Neural crest cell (in vitro differentiated cells): ENCODE measurements at places on chromosomes 2 and 18.

- DNase-seq, result no peak
Observed at GRCh38 chr18:7566244-7566566, 911 bp upstream of the PTPRM start.

GRCh38 chr2:86035883-86036668 lies 69.6 kb downstream of the POLR1A start:
- DNase-seq, result peak; percentile 35

- peak; percentile 28 for DNase-seq
Observed at GRCh38 chr2:43169987-43170386, 56.4 kb downstream of the ZFP36L2 start.

DNA sequence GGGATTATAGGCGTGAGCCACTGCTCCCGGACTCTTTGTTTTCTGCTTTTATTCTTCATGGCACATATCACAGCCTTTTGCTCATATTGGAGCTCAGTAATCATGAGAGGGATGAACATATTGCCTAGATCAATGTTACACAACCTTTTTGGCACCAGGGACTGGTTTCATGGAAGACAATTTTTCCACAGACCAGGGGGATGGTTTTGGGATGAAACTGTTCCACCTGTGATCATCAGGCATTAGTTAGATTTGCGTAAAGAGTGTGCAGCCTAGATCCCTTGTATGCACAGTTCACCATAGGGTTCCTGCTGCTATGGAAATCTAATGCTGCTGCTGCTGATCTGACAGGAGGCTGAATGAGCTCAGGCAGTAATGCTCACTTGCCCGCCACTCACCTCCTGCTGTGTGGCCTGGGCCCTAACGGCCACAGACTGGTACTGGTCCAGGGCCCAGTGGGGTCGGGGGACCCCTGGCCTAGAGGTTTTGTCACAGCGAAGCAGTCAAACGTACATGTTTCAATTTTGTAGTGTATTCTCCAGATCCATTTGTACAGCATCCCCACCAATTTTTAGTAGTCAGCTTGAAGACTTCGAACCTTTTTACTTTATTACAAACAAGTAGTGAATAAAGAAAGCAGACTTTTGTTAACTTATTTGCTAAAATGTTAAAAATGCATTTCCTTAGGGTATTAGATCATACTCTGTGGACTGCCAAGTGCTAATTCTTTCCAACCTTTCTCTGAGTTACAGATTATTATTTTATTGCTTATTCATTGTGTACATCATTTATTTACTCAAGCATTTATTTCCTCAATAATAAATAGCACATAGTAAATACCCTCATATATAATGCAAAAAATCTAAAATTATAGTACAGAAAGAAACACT lies 6.2 kb downstream of the DAW1 start:
- DNase-seq, result no peak

DNA sequence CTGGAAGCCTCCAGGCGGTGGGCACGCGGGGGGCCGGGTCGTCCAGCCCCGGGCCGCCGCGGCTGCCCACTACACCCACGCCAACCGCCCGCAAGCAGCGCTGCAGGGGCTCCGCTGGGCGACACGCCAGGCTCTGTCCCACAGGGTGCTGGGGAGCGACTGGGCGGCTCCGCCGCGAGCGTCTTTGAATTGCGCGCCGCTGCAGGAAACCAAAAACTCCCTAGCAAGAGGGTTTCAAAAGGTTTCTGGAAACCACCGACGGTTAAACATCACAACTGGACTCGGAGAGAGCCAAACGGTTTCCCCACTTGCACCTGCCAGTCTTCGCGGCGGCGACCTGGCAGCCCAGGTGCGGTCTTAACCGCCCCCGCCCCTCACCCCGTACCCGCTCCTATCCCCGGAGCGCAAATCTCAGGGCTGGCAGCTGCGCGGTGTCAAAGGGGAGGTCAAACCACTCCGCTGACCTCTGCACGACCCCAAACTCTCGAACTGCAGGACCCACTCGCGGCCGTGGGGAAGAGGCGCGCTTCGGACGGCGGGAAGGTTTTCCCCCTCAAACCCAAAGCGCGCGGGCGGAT lies 1.0 kb downstream of the CXCR4 start:
- DNase-seq, result peak; percentile 18

- DNase-seq, result no peak
Observed at GRCh38 chr2:158970241-158970751, 1.9 kb downstream of the TANC1 start.

DNA sequence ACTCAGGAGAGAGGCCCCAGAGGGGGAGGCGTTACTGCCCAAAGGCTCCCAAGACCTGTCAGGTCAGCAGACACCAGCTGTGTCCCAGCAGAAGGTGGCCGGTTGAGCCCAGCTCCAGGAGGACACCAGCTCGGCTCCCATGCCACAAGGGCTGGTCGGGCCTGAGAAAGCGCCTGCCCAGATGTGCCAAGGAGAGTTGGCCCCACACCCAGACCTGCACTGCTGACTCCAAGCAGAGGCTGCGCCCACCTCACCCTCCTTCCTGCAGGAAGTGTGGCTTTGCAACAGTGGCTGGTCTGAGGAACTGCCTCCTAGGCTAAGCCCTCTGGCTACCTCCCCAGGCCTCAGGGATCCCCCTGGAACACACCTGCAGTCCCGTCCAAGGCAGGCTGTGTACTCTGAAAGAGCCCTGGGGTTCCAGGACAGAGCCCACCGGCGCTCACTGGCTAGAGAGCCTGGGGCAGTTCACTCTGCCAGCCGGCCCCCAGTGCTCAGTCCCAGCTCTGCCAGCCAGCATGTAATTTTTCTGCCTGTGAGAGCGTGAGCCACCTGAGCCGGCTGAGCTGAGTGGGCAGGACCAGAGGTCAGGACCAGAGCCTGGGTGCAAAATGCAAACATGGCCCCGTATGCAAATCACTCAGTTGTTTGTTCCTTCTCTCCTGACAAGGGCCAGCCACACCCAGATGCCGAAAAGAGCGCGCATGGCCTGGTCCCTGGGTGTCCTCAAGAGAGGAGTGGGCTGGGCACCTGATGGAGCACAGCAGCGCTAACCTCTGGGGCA lies 36.9 kb upstream of the PTMA start:
- no peak for DNase-seq

- no peak for DNase-seq
Observed at GRCh38 chr2:32805104-32806095, 141.4 kb upstream of the LTBP1 start.

DNA sequence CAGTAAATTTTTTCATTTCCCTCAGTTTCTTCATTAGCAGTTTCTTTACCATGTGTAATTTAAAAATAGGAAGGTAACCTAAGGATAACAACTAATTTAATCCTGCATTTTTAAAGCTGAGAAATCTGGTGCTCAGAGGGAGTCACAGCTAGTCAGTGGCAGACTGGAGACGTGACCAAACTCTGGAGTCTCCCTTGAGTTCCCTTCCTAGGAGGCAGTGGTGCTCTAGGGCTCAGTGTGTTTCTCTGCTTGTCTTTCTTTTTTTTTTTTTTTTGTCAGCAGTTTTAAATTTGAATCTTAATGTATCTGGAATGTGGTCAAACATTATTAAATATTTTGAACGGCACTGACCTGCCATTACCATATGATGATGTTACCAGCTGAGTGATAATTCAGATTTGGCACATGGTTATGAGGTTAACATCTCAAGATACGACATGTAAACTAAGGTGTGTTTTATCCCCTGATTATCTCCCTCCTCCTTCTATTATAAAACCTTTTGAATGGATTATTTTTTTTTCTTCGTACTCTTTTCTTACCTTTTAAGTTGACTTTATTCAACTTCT lies 226.2 kb downstream of the GALNT13 start:
- DNase-seq, result no peak

DNA sequence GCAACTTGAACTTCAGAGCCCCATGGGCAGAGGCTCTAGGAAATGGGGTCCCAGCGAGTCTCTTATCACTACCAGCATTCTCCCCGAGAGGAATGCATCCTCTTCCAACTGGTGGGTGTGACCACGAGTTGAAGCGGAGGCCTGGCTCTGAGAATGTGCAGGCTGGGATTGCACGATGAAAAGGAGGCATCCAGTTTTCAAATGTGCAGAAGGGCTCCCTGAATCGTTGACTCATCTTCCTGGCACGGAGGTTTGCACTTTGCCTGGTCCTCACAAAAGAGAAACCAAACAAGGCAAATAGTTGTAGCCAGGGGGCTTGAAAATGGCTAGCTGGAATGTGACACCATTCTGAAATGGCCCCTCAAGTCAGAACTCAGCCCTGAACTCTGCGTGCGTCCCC lies 216.7 kb downstream of the GLI2 start:
- DNase-seq, result no peak

DNA sequence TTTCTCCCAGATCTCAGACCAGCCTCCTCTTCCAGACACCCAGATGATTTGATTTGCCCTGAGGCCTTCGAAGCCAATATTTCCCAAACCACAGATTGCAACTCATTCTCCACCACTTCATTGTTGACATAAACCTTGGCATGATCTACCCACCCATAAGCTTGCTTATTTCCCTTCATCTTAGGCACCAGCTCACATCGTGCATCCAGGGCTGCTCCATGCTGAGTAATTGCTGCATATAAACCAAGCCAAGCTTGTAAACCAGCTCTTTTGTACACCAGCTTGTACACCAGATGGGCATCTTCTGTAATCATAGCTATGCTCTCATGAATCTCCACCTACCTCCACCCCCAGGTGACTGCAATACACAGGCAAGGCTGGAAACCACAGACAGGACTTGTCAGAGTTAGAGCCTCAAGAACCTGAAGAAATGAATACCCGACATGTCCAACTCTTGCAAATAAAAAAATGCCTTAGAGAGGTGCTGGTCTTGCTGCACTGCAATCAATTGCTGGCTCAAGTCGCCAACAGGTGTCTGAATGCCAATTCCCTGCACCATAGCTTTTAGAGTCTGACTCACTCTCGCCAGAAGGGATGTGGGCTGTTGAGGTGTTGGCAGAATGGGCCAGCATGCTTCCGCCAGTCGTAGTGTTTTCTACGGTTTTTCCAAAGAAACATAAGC lies 31.5 kb downstream of the TRABD2A start:
- no peak for DNase-seq

DNA sequence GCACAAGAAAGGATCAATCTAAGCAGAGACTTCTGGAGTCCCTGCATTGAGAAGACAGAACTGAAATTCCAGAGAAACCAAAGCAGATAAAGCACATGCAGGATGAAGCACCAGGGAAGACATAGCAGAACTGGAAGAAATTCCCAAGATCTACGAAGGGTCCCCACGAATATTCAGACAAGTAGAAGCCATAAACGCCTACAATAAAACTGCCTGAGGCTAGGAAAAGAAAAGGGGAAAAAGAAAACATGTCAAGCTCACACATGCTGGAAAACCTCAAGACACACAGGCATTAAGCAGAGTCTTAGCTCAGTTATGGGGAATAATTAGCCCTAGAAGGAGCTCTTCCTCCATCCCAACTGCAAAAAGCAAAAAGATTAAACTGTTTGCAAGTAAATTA lies 171.2 kb downstream of the NBAS start:
- DNase-seq, result no peak

GRCh38 chr2:149033716-149034115 lies 4.8 kb upstream of the LYPD6B start:
- DNase-seq, result no peak

DNA sequence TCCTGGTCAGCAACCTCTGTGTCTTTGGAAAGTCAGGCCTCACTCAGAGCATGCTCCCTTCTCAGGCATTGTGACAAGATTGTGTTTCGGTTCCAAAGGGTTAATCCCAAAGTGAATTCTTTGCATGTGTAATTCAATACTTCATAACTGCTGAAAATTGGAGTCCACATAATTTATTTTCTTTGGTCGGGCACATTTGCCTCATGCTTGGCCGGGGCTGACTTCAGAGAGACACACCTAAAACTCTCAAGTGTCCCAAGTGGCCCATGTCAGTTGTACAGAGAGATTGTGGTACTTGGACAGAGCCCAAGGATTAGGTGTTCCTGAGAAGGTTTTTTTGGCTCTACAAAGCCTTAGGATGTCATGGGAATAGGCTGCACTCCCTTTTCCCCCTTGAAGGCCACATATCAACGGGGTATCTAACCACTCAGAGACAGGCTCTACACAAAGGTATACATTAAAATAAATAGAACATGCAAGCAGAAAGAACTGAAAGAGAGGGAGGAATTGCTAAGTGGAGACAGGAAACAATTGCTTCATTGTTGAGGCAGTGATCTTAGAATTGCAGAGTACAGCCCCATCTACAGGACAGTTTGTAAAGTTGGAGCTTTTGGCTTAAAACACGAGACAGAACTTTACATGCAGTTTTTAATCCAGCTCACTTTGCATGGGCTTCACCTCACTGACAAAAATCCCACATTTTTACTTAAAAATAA lies 1232.3 kb upstream of the ZEB2 start:
- DNase-seq, result peak; percentile 3

DNA sequence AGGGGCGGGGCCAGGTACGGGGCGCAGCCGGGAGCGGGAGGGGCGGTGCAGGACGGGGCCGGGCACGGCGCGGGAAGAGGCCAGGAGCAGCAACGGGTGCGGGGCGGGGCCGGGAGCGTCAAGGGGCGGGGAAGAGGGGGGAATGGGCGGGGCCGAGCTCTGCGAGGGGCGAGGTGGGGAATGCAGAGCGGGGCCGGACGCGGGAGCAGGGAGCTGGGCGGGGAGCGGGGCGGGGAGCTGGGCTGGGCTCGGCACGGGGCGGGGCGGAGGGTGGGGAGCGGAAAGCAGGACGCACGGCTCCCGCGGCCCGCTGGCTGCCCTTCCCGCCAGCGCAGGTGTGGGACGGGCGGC lies at the start of gene IMPA2:
IMPA2 (plus strand) TSS at position 316 of the 351 bp plus-strand sequence. CDS start 163 bp downstream, outside the sequence.
- DNase-seq, result no peak

DNA sequence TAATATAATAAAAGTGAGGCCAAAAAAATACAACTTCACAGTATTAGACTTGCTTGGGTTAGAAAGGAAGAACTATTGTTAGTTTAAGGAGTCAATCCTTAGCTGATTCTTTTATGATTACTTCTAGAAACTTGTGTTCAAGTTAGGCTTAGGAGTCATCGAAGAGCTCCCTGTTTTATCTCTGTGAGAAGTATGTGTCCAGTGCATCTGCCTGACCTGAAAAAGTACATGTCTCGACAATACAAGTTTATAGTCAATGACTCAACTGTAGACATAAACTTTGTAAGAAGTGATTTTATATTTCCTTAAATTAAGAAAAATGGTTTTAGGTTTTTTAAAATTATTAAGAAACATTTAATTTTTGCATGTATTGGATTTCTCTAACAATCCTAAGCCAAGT lies 571.2 kb downstream of the ZEB2 start:
- DNase-seq, result no peak

DNA sequence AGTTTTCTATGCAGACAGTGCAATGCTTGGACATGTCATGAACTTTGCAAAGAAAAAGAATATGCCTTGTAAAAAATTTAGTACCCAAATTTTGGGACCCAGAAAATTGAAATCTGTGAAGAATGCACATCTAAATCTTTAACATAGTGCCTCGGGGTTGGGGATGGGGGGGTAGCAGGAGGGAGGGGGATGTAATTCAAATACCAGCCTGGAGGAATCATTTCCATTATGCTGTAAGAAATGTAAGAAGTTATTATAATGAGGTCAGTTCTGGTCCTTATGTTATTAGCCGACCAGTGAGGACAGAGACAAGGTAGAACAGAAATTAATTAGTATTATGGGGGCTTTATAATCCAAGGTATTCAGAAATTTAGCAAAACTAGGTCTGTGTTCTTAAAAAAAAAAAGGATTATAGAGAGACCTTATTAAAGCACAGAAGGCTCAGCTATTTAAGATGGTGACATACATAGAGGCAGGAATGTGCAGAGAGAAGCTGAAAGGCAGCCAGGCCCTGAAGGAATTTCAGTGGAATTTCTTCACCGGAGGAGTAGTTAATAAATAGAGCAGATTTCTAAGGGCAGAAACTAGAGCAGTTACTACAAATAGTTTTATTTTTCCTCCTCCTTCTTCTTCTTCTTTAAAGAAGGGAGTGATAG lies 89.0 kb upstream of the RBMS1 start:
- DNase-seq, result no peak
